ENCODE measurements at places on chromosomes 5 and 9.

DNA sequence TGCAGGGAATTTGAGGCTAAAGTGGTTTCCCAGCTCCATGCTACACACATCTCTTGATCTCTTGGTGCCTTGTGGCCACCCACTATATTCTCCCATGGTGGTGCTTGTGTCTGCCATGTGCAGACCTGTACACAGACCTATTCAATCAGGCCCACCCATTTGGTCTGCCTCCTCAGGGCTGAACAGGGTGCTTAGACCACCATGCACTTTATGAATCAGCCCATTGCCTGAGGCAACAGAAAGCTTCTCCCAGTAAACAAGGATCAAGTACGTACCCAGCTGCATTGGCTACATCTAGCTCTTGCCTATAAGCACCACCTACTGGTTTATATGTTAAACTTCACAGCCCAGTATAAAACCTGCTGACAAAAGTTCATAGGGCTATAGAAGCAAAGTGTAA is 664.3 kb upstream of the EDIL3 start:
- peak; percentile 5 for DNase-seq

- DNase-seq = no peak
Measured at GRCh38 chr5:97095318-97095732, 47.1 kb downstream of the LIX1 start.

- DNase-seq = no peak
Measured at GRCh38 chr9:77022783-77023440, 3.5 kb downstream of the FOXB2 start.

- no peak for DNase-seq
Measured at GRCh38 chr5:96426831-96427230, 6.2 kb downstream of the PCSK1 start.

- DNase-seq = no peak
Measured at GRCh38 chr5:4551034-4551433, 589.1 kb upstream of the ADAMTS16 start.

- DNase-seq = no peak
Measured at GRCh38 chr5:14464671-14465070, 116.9 kb upstream of the OTULINL start.

DNA sequence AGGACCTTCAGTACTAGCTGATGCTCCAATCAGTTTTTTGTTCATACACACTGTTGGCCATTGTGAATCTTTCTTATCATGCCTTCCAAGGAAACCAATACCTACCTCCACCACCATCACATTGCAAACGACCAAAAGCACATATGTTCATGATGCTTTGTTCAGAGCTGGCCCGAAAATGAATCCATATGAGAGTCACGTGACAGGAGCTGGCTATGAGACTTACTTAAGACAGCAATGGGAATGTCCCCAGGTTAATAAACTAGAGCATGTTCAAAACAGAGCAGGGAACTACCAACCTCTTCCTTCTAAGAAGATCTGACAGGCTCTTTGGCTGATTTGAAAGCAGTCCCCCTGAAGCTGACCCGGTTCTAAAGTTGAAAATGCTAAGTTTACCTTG is 93.5 kb downstream of the FGF1 start:
- DNase-seq = no peak

- no peak for DNase-seq
Measured at GRCh38 chr5:42879291-42879690, 67.6 kb upstream of the SELENOP start.

DNA sequence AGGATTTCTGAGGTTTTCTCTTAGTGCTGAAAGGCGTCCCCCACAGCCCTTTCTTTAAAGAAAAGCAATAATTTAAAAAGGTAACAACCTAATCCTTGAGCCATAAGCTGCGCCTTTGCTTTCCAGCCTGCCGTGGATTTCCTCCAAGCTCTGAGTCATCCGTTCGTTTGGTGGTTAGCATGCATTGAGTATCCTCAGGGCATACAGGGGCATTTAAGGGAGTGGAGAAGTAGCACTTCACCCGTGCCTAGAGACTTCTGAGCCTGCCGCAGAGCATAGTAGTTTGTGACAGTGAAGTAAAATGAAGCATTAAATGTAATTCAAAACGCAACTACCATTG is 892 bp upstream of the TNC start:
- DNase-seq = peak; percentile 83

DNA sequence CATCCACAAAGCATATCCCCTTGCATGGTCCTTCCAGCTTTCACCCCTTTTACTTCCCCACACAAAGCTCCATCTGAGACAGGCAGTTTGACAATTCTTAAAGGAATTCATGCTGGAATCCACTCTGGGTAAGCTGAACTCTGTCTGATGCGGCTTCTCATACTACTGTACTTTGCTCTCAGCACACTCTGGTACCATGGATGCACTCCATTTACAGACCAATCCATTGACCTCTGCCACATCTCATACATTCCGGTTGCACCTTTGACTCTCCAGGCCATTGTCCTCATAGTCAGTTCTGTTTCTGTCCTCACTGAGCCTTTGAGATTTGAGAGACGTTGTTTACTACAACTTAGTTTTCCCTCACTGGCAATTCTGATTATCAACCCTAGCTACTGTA is 12.2 kb downstream of the SPATA9 start:
- DNase-seq = no peak

GRCh38 chr5:83531661-83532060 is 60.1 kb downstream of the VCAN start:
- no peak for DNase-seq

- no peak for DNase-seq
Measured at GRCh38 chr9:91572044-91572443, 148.4 kb upstream of the NFIL3 start.

GRCh38 chr5:163567811-163568210 is 62.4 kb downstream of the MAT2B start:
- no peak for DNase-seq

GRCh38 chr5:57683036-57683630 is 200.5 kb upstream of the ACTBL2 start:
- DNase-seq = no peak

GRCh38 chr5:144333336-144333920 is 162.8 kb downstream of the KCTD16 start:
- DNase-seq = no peak

DNA sequence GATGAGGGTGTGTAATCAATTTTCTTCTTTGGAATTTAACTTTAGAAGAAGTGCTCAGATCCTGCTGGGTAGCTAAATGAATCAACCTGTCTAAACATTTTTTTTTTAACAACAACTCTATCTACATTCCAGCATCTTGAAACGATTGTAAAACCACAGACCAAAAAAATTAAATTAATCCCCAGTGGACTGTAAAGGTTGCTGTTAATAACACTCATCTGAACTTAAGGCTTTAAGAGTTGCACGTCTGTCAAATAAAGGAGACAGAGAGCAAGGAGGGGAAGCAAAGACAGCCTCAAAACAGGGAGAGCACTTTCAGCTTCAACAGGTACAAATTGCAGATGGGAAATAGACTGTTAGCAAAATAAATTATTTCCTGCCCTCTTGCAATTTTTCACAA is 548.5 kb downstream of the DTWD2 start:
- DNase-seq = no peak

GRCh38 chr5:38666668-38667498 is 110.4 kb upstream of the LIFR start:
- DNase-seq = no peak

- DNase-seq = no peak
Measured at GRCh38 chr9:18495065-18495464, 21.1 kb downstream of the ADAMTSL1 start.

GRCh38 chr9:76600007-76600615 is 141.1 kb downstream of the GCNT1 start:
- no peak for DNase-seq

- no peak for DNase-seq
Measured at GRCh38 chr9:84993105-84993504, 323.6 kb downstream of the NTRK2 start.

DNA sequence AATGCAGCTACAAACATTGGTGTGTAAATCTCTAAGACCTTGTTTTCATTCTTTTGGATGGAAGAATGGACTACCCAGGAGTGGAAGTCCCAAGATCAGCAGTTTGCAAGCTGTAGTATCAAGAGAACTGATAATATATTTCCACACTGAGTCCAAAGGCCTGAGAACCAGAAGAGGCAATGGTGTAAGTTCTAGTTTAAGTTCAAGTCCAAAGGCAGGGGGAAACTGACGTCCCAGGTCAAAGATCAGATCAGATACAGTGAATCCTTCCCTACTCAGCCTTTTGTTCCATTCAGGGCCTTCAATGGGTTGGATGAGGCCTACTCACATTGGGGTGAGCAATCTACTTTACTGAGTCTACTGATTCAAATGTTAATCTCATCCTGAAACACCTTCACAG is 80.3 kb upstream of the ERBIN start:
- DNase-seq = no peak

DNA sequence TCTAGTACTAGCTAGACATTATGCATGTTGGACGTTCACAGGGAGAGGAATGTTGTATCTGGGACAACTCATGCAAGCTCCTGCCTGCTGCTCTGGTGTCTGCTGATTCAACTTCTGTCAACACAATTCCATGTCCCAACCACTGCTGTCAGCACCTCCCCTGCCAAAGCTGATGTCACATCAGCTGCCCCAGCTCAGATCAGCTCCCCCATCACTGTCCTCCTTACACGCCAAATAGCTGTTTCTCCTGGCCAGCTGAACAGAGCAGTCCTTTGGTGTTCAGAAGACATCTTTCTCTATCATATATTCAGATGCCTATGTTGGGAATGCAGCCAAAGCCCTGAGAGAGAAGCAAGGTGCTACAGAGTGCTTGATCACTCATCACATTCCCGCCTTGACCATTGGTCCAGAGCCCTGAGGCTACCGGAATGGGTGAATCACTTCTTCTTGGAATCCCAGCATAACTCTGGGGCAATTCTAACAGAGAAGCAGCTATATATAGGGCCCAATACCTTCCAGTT is 223.3 kb downstream of the SEC61B start:
- peak; percentile 97 for DNase-seq

GRCh38 chr5:77832166-77832770 is 56.1 kb upstream of the TBCA start:
- DNase-seq = no peak

- DNase-seq = no peak
Measured at GRCh38 chr9:90018688-90019087, 413.9 kb downstream of the GADD45G start.

DNA sequence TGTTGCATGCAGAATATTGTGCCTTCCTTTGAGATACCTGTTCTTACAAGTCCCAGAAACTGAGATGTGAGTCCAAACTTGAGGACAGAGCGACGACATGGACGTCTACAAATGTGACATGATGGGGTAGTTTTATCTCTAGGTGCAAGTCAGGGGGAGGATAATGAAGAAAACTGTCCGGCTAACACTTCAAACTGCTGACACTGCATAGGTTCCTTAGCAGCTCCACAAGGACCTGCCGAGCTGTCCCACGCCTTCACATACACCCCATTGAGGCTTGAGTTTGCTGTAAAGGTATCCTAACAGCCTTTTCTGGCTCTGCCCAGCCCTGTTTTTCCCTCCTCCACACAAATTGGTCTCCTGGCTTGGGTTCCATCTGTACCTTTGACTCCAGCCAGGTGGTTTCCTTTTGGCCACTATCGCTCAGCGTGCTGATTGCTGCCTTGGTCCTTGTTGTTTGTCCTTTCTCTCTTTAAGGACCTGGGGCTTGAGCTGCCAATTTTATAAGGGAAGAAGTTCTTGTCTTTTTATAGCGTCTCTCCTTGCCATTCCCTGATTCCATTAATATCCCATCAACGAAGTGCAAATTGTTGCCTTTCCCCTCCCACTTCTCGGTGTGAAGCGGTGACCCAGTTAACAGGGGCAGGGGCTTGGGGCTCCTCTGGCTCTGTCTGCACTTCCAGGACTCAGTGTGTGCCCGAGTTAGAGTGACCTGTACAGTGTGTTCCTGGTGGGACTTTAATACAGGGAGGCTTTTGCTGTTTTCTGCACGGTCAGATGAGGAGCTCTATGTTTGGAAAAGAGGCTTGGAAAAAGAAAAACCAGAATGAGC is 100.3 kb downstream of the PCSK1 start:
- no peak for DNase-seq

DNA sequence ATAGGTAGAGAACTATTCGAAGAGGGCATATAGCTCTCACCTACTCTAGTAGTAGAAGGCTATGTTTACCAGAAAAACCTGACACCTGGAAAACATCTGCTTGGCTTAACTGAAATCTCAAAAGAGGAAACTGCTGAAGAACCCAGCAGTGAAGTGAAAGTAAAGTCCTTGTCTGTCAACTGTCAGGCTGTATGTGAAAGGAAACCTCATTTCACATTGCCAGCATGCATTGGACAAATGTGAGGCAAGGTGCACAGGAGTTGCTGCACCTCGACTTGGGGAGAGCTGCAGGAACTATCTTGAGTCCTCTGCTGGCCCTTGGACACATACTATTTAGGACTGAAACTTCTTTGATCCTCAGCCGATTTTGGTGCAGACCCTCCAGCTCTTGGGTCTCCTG is 53.3 kb downstream of the NREP start:
- DNase-seq = no peak

DNA sequence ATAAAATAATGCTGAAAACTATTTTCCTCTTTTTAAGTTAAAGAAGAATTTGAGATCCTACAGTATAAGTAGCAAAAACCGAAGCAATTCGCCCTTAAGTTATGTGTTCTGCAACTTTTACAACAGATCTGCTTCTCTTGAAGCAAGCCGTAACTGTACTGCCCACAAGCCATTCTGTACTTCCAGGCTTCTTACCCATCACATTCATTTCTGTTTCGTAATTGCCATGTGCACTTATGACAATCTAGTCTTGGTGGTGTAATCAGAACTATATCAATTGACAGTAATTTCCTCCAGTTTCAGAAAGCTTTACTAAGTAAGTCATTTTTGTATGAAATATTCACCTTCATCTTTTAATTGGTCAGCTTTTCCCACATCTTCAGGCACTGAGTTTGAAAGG is 13.8 kb downstream of the SGTB start:
- DNase-seq = no peak

DNA sequence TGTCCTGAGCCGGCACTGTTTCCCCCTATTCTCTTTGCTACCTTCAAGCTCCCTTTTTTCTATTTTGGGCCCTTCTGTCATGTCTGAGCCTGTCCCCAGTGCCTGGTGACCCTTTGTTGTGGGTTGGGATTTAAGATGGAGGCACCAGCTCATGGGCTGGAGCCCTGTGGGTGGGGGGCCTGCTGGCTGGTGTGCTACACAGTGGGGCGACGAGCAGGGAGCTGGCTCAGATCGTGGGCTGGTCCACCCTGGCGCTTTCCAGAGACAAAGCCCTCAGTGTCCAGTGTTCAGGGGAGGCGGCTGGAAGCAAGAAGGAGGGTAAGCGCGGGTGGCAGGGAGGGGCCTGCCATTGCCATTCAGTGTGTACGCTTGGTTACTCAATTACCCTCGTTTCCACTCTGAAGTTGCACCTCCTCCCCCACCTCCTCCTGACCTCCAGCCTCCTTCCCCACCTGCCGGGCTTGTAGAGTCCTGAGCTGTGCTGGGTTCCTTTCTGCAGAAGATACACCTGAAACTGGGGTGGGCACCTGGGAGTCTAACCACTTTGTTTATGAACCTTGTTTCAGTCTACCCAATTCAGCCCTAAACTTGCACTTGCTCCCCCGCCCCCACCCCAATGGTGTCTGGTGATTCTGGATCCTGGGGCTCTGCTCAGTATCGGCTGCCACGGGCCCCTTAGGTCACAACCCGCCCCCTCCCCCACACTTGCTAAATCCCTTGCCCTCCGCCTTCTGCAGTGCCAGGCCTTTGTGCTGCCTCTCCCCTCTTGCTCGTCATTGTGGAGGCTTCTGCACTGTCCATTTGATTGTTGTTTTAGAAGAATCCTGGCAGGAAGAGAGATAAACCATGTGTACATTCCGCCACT is 49.9 kb downstream of the MVB12B start:
- DNase-seq = no peak
